ENCODE measurements at places on chromosomes 12 and 14. TPM values are rescaled to one million over a fixed set of nuclear protein-coding genes. Genes with fewer than 3 reads are reported as not detected.
A peak's percentile ranks its signal among the peaks of the same experiment; 100 is the strongest.

DNA sequence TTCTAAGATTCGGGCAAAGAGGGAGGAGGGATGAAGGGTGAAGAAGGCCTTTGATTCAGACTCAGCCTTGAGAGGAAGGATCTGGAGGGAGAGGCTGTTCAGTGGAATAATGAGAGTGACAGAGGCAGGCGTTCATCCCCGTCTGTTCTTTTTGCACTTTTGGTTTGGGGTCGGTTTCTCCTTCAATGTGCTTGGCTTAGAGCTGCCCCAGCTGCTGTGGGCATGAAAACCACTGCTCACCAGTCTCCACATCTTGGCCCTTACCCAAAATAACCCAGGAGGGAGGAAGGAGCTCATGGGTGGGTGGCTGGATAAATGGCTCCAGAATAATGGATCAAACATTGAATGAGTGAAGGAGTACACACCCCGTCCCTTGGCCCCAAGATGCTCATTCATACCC, 261.7 kb upstream of the FKBP4 start:
- no peak for DNase-seq
- H3K4me1 ChIP-seq, result no peaks in the 10 kb centered on the region
- H3K27ac ChIP-seq, result no peak overlapping the region
- no peak overlapping the region for H3K4me3 ChIP-seq
- H3K27me3 ChIP-seq, result no peaks in the 10 kb centered on the region
- no peaks in the 10 kb centered on the region for H3K36me3 ChIP-seq

DNA sequence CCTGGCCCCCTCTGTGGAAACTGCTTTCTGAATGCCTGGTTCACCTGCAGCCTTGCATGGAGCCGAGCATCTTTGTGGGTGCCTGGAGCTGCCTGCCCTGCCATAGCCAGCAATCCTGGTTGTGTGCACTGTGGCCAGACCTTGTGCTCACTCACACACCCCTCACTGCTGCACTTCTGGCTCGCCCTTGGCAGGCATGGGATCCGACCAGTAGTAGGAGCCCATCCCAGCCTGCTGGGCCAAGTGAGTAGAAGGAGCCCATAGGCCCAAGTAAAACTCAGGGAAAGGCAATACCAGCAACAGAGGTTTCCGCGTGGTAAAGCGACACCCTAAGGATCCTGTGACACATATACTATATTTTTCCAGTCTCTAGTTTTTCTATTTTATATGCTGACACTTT, 270.0 kb upstream of the NAV3 start:
- no peak overlapping the region for H3K27ac ChIP-seq
- no peak overlapping the region for H3K4me3 ChIP-seq
- no peaks in the 10 kb centered on the region for H3K36me3 ChIP-seq
- no peaks in the 10 kb centered on the region for H3K4me1 ChIP-seq
- no peaks in the 10 kb centered on the region for H3K27me3 ChIP-seq

DNA sequence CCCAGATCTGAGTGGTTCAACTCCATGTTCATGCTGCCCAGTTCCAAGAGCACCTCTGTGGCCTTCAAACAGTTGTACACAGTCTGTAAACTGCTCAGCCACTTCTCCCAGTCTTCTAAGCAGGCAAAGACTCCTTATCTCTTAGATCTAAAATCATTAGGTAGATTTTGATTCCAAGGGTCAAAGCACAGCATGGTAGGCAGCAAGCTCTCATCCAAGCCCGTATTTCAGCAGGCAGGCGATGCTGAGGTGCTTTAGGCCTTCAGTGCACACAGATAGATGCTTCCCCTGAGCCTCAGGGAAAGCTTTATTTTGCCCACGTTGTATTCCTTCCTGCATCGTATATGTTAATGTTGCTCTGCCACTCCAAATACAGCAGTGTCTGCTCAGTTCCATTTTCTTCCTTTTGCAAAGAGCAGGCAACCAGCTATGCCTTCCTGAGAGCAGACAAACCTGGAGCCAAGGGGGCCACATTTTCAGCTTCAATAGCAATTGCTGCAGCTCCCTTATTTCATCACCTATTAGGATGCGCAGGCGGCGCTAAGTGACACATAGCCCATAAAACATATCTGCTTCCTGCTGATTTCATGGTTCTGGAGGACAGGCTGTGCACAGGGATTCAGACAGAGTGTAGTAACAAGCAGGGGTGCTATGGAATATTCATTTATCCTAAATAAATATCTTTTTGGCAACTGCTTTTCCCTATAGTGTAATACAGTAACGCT, 67.5 kb downstream of the ETV6 start:
- H3K27me3 ChIP-seq, result no peaks in the 10 kb centered on the region
- H3K4me3 ChIP-seq, result no peak overlapping the region
- no peaks in the 10 kb centered on the region for H3K36me3 ChIP-seq
- H3K27ac ChIP-seq, result no peak overlapping the region
- DNase-seq, result no peak

DNA sequence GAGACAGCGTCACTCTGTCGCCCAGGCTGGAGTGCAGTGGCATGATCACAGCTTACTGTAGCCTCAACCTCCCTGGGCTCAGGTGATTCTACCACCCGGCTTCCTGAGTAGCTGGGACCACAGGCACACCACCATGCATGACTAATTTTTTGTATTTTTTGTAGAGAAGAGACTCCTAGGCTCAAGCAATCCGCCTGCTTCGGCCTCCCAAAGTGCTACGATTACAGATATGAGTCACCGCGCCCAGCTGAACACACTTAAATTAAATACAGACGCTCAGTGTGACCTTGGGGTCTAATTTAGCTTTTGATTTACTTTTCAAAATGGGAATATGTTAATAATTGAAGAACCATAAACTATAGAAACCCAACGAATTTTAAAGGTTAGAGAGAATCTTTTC, 77.2 kb downstream of the C2CD5 start:
- H3K27me3 ChIP-seq, result no peaks in the 10 kb centered on the region
- no peaks in the 10 kb centered on the region for H3K36me3 ChIP-seq
- H3K4me1 ChIP-seq, result no peaks in the 10 kb centered on the region
- peak; percentile 53 for DNase-seq
- no peak overlapping the region for H3K27ac ChIP-seq
- H3K4me3 ChIP-seq, result no peak overlapping the region

DNA sequence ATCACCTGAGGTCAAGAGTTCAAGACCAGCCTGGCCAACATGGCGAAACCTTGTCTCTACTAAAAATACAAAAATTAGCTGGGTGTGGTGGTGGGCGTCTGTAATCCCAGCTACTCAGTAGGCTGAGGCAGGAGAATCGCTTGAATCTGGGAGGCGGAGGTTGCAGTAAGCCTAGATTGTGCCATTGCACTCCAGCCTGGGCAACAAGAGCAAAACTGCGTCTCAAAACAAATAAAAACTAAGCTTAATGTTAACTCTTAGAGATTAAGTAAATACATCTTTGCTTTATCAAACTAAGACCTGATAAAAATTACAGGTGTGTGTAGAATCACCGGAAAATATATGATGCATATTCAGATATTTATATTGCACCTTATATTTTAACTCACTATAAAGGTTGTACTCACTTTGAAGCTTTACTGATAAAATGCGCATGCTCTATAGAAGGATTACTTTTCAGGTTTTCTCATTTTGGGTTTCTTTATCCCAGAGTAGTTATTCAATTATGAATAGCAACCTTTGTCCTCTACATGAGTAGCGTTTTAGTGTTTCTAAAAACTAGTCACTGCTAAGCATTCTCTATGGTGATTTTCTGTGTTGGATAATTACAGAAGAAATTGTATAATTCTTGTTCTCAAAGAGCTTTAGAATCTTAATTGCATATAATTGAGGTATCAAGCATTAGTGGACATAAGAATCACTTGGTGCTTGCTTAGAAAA, 9.4 kb downstream of the ARID4A start:
- H3K4me1 ChIP-seq, result no peaks in the 10 kb centered on the region
- DNase-seq, result no peak
- no peaks in the 10 kb centered on the region for H3K36me3 ChIP-seq
- H3K27me3 ChIP-seq, result no peaks in the 10 kb centered on the region

The PRB2 gene
- not detected for total RNA-seq

GRCh38 chr12:54723379-54724256, 75.5 kb upstream of the DCD start:
- no peaks in the 10 kb centered on the region for H3K4me1 ChIP-seq
- DNase-seq, result no peak
- no peak overlapping the region for H3K27ac ChIP-seq
- no peak overlapping the region for H3K4me3 ChIP-seq

GRCh38 chr12:1093166-1093751, 102.2 kb downstream of the ERC1 start:
- H3K27ac ChIP-seq, result no peak overlapping the region
- H3K27me3 ChIP-seq, result no peaks in the 10 kb centered on the region
- peaks cover 9% of the 10 kb centered on the region for H3K4me1 ChIP-seq
- no peaks in the 10 kb centered on the region for H3K36me3 ChIP-seq
- no peak for DNase-seq
- H3K4me3 ChIP-seq, result no peak overlapping the region

DNA sequence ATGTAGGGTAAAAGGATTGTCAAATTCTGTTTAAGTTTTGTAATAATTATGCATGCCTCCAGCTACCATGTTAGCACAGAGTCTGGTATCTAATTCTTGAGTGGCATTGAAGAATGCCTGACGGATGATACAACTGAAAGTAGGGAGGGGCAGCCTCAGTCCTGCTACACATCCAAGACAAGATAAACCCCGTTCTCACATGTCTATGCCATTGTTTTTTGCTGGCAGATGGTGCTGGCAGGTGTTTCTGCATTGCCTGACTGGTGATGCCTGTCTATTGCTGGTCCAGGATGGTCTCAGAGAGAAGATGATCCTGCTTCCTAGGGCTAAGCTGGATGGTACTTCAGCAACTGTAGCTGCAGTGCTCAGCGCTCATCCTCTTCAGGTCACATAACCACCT, 245.8 kb upstream of the NAV3 start:
- H3K4me3 ChIP-seq, result no peak overlapping the region
- DNase-seq, result no peak
- H3K27ac ChIP-seq, result no peak overlapping the region
- H3K27me3 ChIP-seq, result no peaks in the 10 kb centered on the region
- H3K4me1 ChIP-seq, result no peaks in the 10 kb centered on the region
- H3K36me3 ChIP-seq, result no peaks in the 10 kb centered on the region

The OR6C68 gene
- not detected for total RNA-seq

Measured in thyroid gland (tissue), 4 donors.